Daoy (cell line): ENCODE measurements at places on chromosomes 2 and 18. TPM values are rescaled to one million over a fixed set of nuclear protein-coding genes. Genes with fewer than 3 reads are reported as not detected.
A peak's percentile ranks its signal among the peaks of the same experiment; 100 is the strongest.

DNA sequence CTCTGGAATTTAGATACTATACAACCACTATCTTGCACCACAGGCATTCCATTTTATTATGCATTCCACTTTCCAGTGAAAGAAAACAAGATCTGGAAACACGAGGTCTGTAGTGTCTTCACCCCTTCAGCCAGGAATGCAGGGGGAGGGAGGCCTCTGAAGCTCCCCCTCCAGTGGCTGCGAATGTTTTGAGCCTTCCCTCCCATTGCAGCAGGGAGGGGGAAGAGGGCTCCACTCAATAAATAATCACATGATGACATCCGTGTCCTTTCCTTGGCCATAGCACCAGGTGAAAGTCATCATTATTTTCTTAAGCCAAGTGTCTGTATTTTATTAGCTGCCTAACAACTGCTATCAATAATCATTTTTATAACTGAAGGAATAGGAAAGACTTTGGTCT lies 38.6 kb downstream of the ALPK2 start:
- DNase-seq, result no peak

YIPF4 gene
- 20.9 and 59.1 TPM in 2 replicates for total RNA-seq

ACVR1 gene
- total RNA-seq, result 7.2 and 11.3 TPM in 2 replicates

- DNase-seq, result peak; percentile 31
These were observed 748 bp upstream of the ZNF804A start for GRCh38 chr2:184597571-184597991.

POTEC gene
- 2.9 and 3.8 TPM in 2 replicates for total RNA-seq

- DNase-seq, result no peak
These were observed 216.6 kb downstream of the HDAC4 start for GRCh38 chr2:239184179-239184578.

DNA sequence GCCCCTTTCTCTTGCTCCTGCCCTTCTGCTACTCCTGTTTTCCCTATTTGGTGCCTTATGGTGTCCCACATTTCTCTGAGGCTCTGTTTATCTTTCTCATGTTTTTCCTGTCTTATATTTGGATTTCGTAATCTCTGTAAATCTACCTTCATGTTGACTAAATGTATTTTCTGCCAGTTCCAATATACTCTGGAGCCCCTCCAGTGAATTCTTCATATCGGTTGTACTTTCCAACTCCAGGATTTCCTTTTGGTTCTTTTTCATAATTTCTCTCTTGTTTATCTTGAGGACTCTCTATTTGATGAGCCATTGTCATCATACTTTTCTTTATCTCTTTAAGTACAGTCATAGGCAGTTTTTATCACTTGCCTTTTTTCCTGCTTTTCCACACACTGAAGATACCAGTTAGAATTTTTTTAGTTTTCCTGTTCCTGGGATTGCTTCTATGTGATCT lies 19.1 kb downstream of the SCLY start:
- no peak for DNase-seq

DNA sequence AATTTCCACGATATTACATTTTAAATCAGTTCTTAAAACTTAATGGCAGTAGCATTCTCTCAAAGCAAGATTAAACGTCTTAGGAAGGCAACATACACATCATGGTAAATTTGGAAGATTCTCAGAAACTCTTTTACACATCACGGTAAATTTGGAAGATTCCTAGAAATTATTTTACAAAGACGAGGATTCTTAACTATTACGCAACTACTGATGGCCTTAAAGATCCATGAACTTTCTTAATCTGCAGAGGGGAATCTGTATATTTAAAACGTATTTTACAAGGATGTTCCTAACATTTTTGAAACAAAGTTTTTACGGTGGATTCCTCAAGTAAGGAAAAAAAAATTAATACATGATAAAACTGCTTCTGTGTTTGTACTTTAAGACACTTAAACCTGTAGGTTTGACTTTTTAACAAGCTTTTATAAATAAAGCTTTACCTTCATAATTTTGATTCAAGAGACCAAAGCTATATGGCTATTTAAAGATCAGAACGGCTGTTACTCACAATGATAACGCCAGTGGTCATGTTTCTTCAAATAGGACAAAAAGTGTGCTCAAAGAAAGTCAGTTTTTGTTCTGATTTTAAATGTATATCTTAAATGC lies 1.7 kb downstream of the ATF2 start:
- no peak for DNase-seq

- no peak for DNase-seq
These were observed 33.6 kb upstream of the AP1S3 start for GRCh38 chr2:223870840-223871611.

- no peak for DNase-seq
These were observed 62.4 kb upstream of the ATG16L1 start for GRCh38 chr2:233189025-233189424.

OR6B2 gene
- total RNA-seq, result not detected in 2 replicates

DNA sequence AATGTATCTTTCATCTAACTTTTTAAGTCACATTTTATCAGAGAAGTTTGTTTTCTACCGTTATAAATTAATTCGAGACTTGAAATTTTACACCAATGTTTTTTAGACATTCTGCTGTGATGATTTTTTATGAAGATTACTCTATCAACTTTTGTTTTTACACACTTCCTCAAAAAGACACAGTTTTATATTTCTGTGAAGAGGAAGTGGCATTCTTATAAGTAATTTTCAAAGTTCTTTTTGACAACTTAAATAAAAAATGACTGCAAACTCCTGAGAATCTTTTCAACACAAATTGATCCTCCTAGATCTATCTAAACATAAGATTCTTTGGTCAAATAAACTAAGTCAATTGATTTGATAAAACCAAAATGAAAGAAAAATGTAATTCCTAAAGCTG lies 13.7 kb downstream of the ANKRD44 start:
- no peak for DNase-seq

GRCh38 chr2:189221811-189222467 lies 42.4 kb upstream of the COL5A2 start:
- DNase-seq, result peak; percentile 39
